Endothelial cell of umbilical vein (primary cell): ENCODE measurements at places on chromosomes 6 and 20. TPM values are rescaled to one million over a fixed set of nuclear protein-coding genes. Genes with fewer than 3 reads are reported as not detected.

DNA sequence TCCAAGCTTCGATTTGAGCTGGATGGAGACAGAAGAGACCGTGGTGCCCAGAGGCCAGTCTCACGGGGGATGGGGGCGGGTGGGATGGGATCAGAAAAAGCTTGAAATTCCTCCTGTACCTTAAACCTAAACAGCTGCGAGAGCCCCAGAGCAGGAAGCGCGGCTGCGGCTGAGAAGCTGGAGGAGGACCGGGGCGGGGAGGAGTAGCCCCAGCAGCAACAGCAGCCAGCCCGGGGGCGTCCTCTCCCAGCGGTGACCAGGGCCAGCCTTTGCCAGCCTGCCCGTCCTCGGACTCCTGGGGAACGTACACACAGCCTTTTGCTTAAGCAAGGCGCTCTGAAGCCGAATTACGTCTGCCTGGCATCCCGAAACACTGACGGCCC lies 17.4 kb upstream of the PRDM13 start:
- peaks cover 81% of the 10 kb centered on the region for H3K27me3 ChIP-seq
- no peak for DNase-seq
- peak overlapping the region; percentile 37 for H3K4me3 ChIP-seq
- peaks cover 8% of the 10 kb centered on the region for H3K4me1 ChIP-seq
- H3K36me3 ChIP-seq = no peaks in the 10 kb centered on the region
- no peak overlapping the region for H3K27ac ChIP-seq

GRCh38 chr20:24584078-24584477 lies 114.6 kb downstream of the SYNDIG1 start:
- H3K27me3 ChIP-seq = no peaks in the 10 kb centered on the region
- DNase-seq = no peak
- no peak overlapping the region for H3K4me3 ChIP-seq
- H3K27ac ChIP-seq = no peak overlapping the region
- H3K36me3 ChIP-seq = no peaks in the 10 kb centered on the region

The OXT gene
- total RNA-seq = not detected in 2 replicates

The GJA10 gene
- not detected in 2 replicates for total RNA-seq

GRCh38 chr6:152700427-152700826 lies 2.7 kb downstream of the MYCT1 start:
- peak; percentile 72 for DNase-seq
- no peaks in the 10 kb centered on the region for H3K27me3 ChIP-seq
- H3K4me3 ChIP-seq = peak overlapping the region; percentile 88
- H3K36me3 ChIP-seq = peaks cover 3% of the 10 kb centered on the region

The NKAIN2 gene
- total RNA-seq = 2.1 TPM in 1 of 2 replicates, not detected in the other

GRCh38 chr6:15544321-15544900 lies 118.4 kb downstream of the DTNBP1 start:
- H3K27me3 ChIP-seq = no peaks in the 10 kb centered on the region
- no peak for DNase-seq
- no peak overlapping the region for H3K4me3 ChIP-seq

- no peaks in the 10 kb centered on the region for H3K36me3 ChIP-seq
- H3K4me1 ChIP-seq = no peaks in the 10 kb centered on the region
- no peak overlapping the region for H3K27ac ChIP-seq
- peaks cover 28% of the 10 kb centered on the region for H3K27me3 ChIP-seq
- no peak for DNase-seq
- H3K4me3 ChIP-seq = no peak overlapping the region
Observed at GRCh38 chr6:137414599-137414998, 79.6 kb downstream of the OLIG3 start.

- no peak for DNase-seq
- H3K27ac ChIP-seq = no peak overlapping the region
Observed at GRCh38 chr6:16998461-16998860, 103.4 kb upstream of the STMND1 start.

DNA sequence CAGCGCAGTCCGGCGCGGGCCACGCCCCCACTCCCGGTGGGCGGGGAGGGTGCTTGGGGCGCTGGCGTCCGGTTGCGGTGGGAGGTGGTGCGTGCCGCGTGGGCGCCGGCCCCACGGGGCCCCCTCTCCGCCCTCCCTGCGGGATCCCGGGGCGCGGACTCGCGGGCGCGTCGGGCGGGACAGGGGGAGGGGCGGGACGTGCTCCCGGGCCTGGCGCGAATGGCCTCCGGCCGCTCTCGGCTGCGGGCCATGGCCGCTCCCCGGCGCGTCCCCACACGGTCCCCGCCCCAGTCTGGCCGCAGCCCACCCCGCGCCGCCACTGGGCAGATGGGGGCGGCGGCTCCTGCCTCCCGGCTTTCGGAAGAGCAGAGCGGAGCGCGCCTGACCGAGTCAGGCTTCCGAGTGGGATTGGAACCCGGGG lies 771 bp upstream of the PPP1R3G start:
- no peaks in the 10 kb centered on the region for H3K36me3 ChIP-seq
- H3K4me3 ChIP-seq = peak overlapping the region; percentile 69
- H3K27ac ChIP-seq = no peak overlapping the region
- peaks cover 12% of the 10 kb centered on the region for H3K4me1 ChIP-seq
- DNase-seq = no peak

DNA sequence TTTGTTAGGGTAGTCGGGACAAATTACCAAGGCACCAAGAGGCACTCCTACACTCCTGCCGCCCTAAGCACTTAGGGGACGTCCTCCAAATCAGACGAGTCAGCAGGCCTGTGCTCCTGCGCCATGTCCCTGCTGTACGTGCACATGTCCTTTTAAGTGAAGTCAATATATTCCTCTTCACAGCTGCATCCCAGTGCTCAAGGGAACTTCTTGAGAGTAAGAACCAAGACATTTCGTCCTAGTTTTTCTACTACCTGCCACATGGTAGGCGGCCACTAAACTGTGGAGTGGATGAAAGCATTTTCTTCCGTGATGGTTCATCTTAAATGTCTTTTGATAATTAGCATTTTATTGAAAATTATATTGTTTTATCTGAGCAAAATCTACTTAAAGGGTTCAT lies 100.7 kb downstream of the RPP40 start:
- no peaks in the 10 kb centered on the region for H3K4me1 ChIP-seq
- peaks cover 2% of the 10 kb centered on the region for H3K36me3 ChIP-seq
- H3K27me3 ChIP-seq = no peaks in the 10 kb centered on the region
- no peak overlapping the region for H3K27ac ChIP-seq
- no peak overlapping the region for H3K4me3 ChIP-seq
- no peak for DNase-seq

GRCh38 chr20:38207621-38208020 lies 42.6 kb upstream of the TGM2 start:
- H3K4me1 ChIP-seq = no peaks in the 10 kb centered on the region
- no peak for DNase-seq
- peaks cover 2% of the 10 kb centered on the region for H3K27me3 ChIP-seq
- no peaks in the 10 kb centered on the region for H3K36me3 ChIP-seq
